HL-60 (cell line): ENCODE measurements at places on chromosomes 5 and 9.
A peak's percentile ranks its signal among the peaks of the same experiment; 100 is the strongest.

DNA sequence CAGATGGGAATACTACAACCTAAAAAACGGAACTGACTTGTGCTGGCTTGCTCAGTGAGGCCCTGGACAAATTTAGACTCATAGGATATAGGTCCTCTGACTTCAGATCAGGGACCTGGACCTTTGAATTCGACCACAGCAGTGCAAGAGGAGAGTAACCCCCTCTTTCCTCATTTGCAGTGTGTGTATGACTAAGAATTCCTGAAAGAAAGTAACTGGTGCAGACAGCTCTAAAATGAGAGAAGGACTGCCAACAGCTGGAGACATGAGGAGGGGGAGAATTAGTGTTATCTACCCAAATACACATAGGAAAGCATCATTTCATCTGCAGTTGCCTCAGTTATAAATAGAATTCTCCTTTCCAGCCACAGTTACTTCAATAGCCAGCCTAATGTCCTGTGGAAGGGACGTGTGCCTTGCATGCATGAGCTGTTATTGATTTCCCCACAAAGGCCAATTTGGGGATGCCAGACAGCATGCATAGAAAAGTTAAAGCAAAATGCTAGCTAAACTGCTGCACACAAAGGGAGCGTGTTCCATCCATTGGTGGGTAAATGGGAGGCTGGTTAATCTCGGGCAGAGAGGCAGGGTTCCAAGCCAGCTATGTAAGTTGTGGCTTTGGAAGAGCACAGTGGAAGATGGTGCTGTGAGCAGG, 442.7 kb downstream of the CDK5RAP2 start:
- DNase-seq = no peak

- DNase-seq = no peak
Observed at GRCh38 chr5:159262472-159262858, 625 bp upstream of the UBLCP1 start.

GRCh38 chr5:169290895-169291294, 10.0 kb downstream of the SLIT3 start:
- no peak for DNase-seq

DNA sequence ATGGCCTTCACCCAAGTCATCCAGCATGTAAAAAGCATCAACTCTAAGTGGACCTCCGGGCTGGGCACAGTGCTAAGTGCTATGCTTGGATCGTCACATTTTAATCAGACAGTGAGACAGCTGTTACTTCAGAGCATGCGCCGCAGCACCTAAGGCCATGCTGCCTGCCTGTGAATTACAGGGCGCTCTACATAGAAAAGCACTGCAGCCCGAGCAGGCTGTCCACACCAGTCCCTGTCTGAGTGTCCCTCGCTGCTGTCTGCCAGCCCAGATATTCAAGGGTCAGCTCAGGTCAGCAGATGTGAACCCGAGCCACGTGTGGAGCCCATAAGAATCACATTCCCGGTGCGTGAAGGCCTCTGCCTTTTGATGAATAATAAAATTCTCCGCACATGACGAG, 37.1 kb downstream of the AK8 start:
- DNase-seq = no peak

GRCh38 chr5:17398431-17398830, 99.6 kb upstream of the TAF11L2 start:
- no peak for DNase-seq

GRCh38 chr5:53110156-53110555, 599 bp upstream of the MOCS2 start:
- no peak for DNase-seq

- DNase-seq = no peak
Observed at GRCh38 chr9:125932746-125933455, 185.7 kb downstream of the PBX3 start.

DNA sequence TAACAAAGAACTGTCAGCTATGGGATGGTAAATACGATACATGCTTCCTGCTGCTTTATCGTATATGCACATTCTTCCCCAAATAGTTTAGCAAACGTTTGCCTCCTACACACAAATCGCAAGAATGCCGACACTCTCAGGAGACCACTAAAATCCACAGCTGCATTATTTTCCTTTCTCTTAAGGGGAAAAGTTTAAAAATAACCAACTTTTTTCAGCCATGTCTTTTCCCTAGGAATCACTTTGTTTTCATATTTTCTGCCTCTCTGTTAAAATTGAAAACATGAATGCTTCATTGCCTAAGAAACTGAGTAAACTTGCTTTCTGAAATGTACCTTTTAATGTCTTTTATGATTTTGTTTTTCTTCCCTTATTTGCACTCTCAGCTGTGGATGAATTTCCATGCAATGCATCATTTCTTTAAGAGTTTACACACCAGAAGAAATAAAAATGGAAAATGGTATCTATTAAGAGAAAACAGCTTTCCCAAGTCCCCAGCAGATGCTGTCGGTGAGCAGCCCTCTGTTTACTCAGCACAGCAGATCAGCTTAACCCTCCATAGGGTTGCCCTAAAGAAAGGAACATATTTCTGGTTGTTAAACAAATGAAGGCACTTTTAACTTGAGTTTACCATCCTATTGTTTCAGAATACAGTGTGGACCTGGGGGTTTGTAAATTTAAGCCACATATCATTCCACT, 66.2 kb downstream of the IZUMO3 start:
- no peak for DNase-seq

- DNase-seq = peak; percentile 15
Observed at GRCh38 chr9:126261584-126262356, 64.9 kb upstream of the MVB12B start.

- DNase-seq = no peak
Observed at GRCh38 chr5:3107156-3107611, 355.7 kb upstream of the IRX2 start.

DNA sequence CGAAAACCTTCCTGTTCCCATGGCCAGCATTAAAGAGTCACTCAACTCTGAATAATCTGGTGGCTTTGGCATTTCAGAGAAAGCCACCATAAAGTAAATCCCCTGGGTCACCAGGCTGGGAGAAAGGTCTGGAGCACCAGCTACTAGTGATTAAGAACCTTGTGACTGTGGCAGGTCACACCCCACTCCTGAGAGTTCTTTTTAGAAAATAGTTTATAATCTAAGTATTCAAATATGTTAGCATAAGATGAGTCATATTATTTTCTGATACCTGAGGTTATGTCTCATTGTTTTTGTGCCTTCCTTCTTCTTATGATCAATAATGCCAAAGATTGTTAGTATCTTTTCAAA, 351.7 kb downstream of the ARRDC3 start:
- DNase-seq = no peak

DNA sequence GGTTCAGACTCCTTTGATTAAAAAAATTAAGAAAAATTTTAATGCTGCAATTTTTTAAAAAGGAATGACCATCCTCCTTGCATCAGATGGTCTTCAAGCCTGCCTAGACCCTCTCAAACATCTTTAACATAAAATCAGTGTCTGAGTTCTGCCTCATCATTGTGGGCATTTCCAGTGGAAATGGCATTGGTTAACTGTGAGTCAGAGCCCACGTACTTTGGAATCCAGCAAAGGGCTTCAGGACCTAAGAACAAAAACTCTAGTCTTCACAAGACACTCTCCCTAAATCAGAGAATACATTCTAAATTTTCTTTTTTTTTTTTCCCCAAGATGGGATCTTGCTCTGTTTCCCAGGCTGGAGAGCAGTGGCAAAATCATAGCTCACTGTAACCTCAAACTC, 9.4 kb upstream of the C5orf15 start:
- no peak for DNase-seq

DNA sequence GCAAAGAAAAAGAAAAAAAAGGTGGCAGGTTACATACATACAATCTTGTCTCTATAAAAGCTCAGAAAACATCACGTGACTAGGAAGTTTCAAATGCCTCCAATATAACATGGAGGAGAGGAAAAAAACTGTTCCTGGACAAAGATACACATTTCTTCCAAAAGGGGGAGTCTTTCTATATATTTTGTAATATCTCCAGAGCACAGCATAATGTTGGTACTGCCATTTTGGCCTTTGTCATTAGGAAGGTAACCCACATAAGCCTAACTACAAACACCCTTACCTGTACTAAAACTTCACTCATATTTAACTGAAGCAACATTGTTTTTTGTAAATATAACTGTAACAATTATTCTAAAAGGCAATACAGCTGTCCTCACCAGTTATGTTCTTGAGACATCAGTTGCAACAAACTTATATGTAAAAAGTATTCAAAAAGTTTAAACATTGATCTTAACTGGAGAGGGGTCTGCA, 1.2 kb upstream of the BTF3 start:
- DNase-seq = no peak

DNA sequence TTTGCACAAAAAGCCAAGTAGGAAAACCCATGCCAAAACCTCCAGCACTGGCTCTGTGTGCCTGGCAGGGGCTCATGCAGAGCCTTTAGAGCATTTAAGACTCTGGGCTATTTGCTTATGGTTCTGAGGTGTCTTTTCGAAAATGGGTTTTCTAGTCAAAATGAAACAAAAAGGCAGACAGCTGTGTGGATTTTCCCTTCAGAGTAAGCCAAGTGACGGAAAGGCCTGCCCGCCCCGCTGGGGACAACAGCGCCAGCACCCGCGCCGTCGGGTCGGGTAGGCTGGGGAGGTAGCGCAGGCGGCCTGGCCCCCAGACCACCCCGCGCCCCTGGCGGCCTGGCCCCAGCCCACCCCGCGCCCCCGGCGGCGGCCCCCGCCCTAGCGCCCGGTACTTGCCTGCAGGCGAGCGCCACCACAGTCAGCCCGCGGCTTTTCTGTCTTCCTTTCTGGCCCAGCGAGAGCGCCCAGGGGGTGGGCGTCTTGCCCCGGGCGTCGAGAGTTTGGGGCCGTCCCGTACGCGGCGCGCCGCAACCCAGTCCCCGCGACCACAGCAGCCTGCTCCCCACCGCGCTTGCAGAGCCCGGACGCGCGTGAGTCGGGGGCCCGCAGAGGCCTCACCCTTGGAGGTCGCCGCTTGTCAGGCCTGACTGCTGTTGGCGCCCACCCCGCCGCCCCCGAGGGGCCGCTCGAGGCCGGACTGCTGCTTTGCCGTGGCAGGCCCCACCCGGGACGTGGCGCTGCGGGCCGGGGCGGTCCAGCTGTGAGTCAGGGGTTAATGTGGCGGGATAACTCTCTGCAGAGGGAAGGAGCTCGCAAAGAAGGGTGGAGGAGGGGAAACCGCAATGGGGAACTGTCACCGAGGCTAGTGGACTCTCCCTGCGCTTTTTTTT, at the start of gene TICAM2:
TICAM2 (minus strand) TSS at position 779 of the 890 bp plus-strand sequence. CDS start 21,223 bp downstream, outside the sequence.
- peak; percentile 61 for DNase-seq

- DNase-seq = no peak
Observed at GRCh38 chr5:9482381-9482780, 63.5 kb downstream of the SEMA5A start.

- DNase-seq = peak; percentile 12
Observed at GRCh38 chr9:109733690-109734089, 46.3 kb upstream of the PALM2AKAP2 start.

DNA sequence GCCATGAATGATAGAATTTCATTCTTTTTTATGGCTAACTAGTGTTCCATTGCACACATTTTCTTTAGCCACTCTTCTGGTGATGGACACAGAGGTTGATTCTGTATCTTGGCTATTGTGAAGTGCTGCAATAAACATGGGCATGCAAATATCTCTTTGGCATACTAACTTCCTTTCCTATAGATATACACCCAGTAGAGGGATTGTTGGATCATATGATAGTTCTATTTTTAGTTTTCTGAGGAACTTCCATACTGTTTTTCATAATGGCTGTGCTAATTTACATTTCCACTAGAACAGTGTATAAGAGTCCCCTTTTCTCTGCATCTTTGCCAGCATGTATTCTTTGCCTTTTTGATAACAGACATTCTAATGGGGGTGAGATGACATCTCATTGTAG, 50.4 kb upstream of the CDK5RAP2 start:
- no peak for DNase-seq

- DNase-seq = no peak
Observed at GRCh38 chr9:78000221-78000620, 31.4 kb downstream of the GNAQ start.

DNA sequence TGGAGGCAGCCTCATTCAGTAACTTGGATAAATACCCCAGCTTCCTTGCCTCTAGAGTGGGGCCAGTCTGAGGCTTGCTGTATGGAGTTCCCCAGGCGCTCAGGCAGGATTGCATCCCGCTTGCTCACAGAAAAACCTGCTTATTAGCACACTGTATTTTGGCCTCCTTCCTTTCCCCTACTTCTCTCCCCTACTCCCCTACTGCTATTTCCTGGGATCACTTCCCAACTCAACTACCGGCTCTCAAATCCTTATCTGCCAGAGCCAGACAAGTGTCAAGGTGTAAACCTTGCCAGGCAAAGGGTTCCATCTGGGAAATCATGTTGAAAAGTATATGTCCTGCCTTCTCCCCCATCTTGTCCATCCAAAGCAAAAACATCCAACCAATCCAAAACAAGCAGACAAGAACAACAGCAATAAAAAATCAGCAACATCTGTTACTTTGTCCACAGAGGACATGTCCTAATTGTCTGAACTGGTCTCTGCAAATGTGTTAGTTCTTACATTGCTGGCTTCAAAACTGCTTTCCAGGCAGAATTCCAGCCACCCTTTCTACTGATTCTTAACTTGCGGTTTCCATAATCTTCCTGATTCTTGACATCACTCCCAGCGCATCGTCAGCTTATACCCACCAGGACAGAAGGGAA, 164.1 kb upstream of the SEMA6A start:
- DNase-seq = no peak

- no peak for DNase-seq
Observed at GRCh38 chr5:62969409-62970120, 390.9 kb downstream of the LRRC70 start.

DNA sequence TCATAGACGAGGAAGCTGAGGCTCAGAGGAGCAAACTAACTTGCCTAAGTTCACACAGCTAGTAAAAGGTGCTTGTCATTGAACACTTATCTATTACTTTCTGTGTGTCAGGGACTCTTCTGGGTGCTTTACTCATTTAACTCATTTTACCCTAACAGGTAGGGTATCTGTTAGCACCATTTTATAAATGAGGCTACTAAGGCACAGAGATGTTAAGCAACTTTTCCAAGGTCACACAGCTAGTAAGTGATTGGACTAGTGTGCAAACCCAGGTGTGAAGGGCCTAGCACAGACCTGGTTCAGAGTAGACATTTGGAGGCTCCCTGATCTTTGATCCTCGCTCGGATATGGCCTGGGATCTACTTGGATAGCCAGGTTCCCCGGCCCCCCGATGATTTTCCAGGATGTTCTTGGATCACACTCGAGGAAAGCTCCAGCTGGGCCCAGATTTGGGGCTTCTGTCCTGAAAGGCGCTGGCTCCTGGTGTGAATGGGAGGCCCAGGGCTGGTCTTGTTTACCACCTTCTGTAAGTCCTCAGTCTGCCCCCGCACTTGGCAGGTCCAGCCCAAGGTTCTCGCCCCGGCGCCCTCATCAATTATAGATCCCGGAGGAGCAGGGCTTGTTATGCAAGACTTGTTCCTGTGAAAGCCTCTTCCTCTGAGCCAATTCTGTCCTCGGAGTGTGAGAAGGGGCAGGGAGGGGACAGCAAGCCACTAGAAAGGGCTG, 37.5 kb downstream of the GSN start:
- DNase-seq = no peak

DNA sequence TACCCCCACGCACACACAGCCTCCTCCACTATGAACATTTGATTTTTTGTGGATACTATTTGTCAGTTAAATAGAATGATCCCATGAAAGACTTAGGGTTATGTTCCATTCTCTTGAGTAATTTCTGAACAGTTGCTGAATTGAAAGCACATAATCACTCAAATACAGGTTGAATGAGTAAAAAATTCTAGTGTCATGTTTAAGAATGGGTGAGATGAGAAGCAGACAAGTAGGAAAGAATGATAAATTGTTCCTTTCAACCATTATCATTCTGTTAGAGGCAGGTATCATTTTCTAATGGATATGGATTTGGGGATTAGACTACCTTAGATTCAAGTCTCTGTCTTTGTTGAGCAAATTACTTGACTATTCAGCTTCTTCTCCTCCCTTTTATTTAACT, 19.3 kb downstream of the RAD50 start:
- no peak for DNase-seq

- DNase-seq = no peak
Observed at GRCh38 chr5:151740958-151741373, 17.5 kb downstream of the ATOX1 start.
